ENCODE measurements at places on chromosomes 6 and 20. TPM values are rescaled to one million over a fixed set of nuclear protein-coding genes. Genes with fewer than 3 reads are reported as not detected.

DNA sequence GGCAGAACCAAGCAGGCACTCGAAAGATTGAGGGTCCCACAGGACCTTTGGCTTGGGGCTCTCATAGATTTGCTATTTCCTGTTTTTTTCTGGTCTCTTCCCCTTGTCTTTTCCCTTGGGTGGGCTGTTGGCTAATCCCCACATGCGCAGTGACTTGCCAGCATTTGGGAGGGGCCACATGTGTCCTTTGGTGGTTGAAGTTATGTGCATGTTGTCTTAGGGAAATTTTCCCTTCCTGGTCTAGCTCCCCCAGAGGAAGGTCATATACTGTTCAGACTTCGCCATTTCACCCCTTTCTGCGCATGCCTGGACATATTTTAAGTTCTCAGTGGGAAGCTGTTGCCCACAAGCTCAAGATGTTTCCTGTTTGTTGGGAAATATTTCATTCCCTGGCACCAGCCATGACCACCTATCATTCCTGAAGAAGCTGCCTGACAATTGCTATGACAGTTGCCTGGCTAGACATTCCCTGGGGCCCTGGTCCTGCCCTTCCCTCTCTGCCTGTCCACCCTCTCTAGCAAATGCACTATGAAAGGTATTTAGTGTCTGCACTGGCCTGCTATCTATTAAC is 156.2 kb upstream of the THBS2 start:
- DNase-seq: no peak

DNA sequence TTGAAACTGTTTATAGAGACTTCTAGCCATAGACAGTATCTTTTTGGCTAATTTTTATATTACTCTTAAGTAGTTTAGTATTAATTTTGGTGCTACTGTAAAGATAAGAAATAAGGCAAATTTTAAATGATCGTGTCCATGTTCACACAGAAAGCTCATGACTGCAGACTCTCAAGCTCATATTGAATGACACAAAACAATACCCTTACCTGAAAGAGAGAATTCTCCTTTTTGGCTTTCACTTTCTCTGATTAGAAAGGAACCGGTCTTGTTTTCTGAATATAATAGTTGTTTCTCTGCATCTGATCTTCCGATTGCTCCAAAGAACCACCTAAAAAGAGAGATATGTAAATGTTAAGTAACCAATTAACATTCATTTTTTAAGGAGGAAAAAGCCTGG is 57.0 kb downstream of the FRK start:
- no peak for DNase-seq

GRCh38 chr20:15851576-15852215 is 721.6 kb downstream of the KIF16B start:
- DNase-seq: no peak

GRCh38 chr20:11296221-11296620 is 621.5 kb upstream of the BTBD3 start:
- no peak for DNase-seq

- DNase-seq: no peak
These were observed 6.0 kb upstream of the ACSS1 start for GRCh38 chr20:25063981-25064380.

DNA sequence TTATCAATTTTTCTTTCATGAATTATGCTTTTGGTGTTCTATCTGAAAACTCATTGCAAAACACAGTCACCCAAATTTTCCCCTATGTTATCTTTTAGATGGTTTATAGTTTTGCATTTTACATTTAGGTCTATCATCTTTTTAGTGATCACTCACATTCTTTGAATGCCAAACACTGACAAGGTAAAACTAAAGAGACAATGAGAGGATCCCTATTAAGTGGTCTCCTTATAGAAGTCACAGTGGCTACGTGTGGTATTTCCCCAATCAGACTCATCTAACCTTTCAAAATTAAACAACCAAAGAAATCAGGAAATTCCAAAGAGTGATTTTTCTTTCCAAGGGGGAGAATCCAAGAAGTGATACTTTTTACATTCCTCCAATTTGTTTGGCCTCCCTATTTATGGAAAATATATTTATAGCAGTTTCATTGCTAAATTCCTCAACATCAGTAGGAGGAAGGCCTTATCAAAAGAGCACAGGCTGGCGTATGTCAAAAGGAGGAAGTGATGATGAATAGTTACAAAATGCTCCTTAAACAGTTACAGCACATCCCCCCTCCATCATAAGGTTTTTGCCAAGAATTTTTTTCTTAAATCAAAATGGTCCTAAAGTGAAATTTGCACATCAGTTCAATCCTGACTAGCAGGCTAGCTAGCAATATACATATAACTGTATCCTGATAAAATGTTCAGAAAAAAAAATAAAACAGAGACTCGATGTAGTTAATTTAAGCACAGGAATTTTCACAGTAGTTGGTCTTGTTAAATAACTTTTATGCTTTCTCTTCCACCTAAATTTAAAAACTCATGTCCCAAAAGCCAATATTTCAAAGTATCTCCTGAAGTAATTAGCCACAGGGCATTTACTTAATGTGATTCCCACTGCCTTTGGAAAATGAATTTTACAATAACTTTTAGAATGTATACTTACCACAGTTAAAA is 76.2 kb upstream of the IPCEF1 start:
- no peak for DNase-seq

DNA sequence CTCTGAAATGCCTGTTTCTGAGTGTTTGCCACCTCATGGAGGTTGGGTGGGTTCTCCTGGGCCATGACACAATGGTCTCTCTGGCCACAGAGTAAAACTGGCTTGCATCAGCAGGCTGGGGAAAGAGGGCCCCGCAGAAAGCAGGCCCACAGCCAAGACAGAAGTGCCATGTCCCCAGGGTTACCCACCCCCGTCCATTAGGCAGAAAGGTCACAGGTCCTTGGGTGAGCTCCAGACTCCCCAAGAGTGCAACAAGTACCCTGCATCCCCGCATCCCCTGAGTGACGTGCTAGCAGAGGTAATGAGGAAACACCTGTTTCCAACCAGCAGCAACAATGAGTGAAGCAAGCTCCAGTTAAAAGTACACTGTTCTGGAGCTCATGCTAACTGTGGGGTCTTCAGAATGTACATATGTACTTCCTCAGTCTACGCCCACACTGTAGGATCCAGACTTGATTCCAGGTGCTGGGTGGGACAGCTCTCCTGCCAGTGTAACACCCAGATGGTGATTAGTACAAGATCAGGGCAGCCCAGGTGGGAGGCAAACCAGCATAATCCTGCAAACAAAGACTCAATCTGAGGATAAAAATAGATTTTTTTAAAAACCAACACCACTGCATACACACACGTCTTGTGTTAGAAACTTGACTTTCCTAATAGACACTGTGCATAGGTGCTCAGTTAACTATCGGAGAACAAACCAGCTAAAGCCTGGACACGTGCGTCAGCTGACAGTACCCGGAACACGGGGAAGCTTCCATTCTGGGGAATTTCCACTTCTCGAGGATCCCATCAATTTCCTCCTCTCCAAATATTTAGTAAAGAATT is 31.5 kb downstream of the RRBP1 start:
- DNase-seq: no peak

GRCh38 chr6:56515081-56515905 is 127.4 kb downstream of the DST start:
- no peak for DNase-seq

The LTB gene
- 1.2 TPM for polyA plus RNA-seq

The RAB5IF gene
- polyA plus RNA-seq: 75.2 TPM

The RAD21L1 gene
- not detected for polyA plus RNA-seq

The DNPH1 gene
- polyA plus RNA-seq: 47.0 TPM

The PLG gene
- polyA plus RNA-seq: 2.2 TPM

The HMGN4 gene
- 100 TPM for polyA plus RNA-seq

The PAK5 gene
- 0.69 TPM for polyA plus RNA-seq

The HLA-DQA2 gene
- polyA plus RNA-seq: 0.34 TPM

Measured in right renal cortex interstitium (tissue), 3 donors.